ENCODE measurements at places on chromosomes 16 and 17.

GRCh38 chr17:76444518-76445311 is 8.2 kb downstream of the UBE2O start:
- DNase-seq, result no peak

DNA sequence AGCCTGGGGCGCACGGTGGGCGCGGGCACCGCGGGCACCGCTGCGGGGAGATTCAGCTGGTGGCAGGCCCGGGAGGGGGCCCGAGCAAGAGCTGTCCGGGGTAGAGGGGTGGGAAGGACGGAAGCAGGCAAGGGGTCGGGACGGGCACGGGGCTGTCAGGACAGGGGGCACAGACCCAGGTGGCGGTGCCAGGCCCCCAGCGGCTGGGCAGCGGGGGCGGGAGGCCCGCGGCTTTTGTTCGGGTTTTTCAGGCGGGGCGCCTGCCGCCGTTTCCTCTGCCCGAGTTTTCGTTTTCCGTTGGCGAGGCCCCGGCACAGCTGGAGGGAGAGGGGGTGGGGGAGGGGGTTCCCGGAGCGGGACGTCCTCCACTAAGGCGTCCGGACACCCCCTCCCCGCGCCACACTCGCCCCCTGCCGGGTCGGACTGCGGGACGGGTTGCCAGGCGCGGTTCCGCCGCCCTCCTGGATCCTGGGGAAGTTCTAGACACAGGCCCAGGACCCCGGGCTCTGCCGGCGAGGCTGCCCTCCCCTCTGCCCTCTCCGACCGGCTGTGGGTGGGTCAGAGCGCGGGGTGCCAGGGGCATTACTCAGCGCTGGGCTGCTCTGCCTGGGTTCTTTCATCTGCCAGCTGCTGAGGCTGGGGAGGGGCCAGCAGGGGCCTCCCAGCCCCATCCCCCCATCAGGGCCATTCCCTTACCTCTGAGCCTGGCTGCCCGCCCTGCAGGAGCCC is 543 bp downstream of the ARHGAP23 start:
- DNase-seq, result peak; percentile 47

GRCh38 chr17:53058031-53058430 is 764.7 kb upstream of the KIF2B start:
- no peak for DNase-seq

DNA sequence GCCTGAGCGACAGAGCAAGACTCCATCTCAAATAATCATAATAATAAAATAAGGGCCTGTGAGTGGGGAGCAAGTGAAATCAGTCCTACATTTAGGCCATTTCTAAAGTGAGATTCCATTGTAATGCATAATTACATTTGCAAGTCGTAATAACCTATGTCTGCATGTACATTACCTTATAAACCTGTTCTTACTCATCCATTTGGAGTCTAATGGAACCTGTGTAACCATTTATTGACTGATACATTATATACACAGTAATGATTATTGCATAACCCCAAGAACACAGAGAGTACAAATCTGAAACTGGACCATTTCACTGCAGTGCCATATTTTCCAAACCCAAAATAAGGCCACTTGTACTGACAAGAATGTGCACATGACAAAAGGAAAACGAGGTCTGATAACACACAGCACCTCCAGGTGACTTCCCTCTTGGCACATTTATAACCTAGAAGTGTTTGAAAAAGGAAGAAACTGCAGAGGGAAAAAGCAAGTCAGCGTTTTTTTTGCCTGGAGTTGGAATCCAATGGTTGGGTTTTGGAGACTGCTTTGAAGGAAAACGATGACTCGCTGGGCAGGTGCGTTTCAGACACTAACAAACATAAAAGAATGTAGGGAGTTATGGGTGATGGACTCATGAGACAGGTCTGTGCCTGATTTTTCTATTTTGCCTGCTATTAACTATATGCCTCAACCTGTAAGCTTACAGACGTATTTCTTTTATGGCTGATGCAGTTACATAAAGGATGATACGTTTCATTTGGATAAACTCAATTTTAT is 63.6 kb upstream of the KIFC3 start:
- DNase-seq, result no peak

- DNase-seq, result no peak
Measured at GRCh38 chr17:48528153-48528935, 2.5 kb downstream of the HOXB1 start.

DNA sequence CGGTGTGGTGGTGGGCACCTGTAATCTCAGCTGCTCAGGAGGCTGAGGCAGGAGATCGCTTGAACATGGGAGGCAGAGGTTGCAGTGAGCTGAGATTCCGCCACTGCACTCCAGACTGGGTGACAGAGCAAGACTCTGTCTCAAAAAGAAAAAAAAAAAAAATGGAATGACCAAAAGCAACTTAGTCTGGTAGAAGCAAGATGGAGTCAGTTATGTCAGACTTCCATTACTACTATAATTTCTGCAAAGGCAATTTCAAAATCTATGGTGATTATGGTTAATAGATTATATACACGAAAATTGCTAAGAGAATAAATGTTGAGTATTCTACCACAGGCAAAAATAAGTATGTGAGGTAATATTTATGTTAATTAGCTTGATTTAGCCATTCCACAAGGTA is 32.3 kb downstream of the NOL11 start:
- no peak for DNase-seq

GRCh38 chr17:79133214-79133613 is 58.6 kb downstream of the ENGASE start:
- DNase-seq, result no peak

DNA sequence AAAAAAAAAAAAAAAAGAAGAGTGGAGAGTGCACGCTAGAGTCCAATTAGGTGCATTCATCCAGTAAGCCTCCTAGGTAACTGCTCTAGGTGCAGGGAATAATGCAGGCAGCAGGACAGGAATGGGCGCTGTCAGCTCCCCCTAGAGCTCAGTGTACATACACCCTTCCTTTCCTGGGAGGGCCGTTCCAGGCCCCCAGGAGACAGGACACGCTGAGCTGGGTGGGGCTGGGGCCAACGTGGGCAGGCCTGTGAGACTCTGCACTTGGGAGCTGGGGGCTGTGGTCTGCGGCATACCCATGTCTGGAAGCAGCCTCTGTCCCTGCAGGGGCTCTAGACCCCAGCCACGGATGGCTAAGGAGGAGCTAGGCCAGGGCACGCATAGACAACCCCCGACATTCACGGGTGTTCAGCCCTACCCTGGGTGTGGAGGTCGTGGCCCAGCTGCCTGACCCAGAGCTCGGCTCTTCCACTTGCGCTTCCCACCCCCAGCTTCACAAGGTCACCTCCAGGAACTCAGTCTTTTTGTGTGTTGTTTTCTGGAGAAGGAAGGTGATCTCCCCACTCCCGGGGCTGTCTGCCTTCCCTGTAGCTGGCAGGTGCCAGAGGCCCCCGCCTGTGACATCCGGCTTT is 1.0 kb upstream of the ANTKMT start:
- DNase-seq, result no peak

DNA sequence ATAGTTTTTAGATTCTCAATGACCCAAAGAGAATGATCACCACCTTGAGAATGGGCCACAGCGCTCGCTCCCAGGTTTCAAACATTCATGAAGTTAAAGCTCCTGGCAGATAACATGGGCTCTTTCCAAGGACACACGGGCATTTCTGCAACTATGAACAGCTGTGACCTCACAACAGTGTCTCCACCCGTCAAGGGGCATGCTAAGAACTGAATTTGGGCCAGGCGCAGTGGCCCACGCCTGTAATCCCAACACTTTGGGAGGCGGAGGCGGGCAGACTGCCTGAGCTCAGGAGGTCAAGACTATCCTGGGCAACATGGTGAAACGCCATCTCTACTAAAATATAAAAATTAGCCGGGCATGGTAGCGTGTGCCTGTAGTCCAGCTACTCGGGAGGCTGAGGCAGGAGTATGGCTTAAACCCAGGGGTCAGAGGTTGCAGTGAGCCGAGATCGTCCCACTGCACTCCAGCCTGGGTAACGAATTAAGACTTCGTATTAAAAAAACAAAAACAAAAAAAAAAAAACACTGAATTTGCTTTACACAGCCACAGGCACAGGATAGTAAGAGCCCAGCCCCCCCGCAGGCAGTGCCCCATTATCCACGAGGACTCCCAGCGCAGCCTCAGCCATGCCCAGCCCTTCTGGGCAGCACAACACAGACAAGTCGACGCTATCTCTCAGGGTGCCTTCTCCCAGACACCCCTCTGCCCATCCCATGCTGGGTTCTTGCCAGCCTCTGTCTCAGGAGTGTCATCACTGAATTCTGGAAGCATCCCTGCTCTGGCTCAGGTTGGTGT is 7.2 kb downstream of the USP7 start:
- DNase-seq, result no peak

DNA sequence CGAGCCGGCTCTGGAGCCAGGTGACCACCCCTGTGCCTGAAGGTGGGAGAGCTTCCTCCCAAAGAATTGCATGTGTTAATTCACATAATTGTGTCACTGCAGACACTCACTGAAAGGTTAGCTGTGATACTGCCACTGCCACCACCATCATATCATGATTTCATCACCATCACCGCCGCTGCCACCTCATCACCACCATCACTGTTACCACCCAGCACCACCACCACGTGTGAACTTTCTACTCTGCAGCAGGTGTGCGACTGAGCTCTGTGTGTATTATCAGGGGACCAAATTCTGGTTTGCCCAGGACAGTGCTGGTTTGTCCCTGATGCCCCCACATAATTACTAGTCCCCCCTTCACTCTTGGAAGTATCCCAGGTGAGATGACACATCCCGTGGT is 15.2 kb downstream of the BCAR1 start:
- no peak for DNase-seq

GRCh38 chr17:6064868-6065267 is 5.3 kb upstream of the WSCD1 start:
- DNase-seq, result no peak

GRCh38 chr16:49788986-49789385 is 66.9 kb downstream of the ZNF423 start:
- no peak for DNase-seq

DNA sequence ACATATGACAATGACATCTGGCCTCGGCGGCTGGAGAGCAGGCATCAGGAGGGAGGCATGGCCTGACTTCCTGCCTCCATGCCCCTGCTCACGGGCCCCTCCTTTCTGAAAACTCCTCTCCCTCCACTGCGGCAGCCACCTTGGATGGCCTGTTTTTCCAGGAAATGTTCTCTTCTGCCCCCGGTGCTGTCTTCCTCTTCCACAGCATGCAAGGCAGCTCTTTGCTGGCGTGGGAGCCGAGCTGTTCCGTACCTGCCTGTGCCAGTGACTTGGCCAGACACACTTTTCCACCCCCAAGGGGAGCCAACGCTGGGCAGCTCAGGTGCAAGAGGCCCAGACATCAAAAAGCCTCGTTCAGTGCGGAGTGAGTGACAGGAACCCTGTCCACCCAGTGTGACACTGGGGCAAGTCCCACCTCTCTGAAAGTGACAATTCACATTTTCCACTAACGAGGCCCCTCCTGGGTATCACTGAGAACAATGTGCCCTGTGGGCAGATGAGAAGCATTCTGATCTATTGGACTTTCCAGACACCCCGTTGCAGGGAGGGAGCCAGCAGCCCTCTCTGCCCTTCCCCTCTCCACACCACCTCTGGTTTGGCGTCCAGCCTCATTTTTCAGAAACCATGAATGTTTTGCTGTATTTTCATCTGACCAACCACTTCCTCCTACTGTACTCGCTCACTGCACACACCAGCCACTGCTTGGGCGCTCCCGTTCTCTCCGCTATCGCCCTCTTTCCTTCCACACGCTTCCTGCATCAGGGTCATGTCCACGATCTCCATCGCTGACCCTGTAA is 31.2 kb downstream of the NSMCE1 start:
- peak; percentile 22 for DNase-seq

- DNase-seq, result no peak
Measured at GRCh38 chr16:81313701-81314602, 810 bp upstream of the GAN start.

DNA sequence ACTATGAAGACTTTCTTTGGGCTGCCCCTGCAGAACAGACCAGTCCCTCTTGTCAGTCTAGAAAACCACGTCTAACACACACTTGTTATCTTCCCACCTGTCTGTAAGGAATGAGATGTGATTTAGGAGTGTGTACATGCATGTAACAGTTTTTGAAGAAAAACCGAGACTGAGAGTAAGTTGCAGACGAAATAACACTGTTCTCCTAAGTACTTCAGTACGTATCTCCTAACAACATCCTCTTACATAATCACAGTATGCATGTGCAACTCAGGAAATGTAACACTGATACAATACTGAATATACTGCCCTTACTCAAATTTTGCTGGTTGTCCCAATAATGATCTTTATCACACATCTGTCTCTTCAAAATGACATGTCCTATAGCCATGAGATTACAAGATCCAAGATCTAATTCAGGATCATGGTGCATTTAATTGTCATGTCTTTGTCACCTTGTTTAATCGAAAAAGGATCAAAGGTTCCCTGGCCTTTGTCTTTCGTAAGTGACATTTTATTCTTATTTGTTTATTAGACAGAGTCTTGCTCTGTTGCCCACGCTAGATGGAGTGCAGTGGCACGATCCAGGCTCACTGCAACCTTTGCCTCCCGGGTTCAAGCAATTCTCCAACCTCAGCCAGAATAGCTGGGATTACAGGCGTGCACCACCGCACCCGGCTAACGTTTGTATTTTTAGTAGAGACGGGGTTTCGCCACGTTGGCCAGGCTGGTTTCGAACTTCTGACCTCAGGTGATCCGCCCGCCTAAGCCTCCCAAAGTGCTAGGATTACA is 25.6 kb downstream of the CREBBP start:
- DNase-seq, result no peak

DNA sequence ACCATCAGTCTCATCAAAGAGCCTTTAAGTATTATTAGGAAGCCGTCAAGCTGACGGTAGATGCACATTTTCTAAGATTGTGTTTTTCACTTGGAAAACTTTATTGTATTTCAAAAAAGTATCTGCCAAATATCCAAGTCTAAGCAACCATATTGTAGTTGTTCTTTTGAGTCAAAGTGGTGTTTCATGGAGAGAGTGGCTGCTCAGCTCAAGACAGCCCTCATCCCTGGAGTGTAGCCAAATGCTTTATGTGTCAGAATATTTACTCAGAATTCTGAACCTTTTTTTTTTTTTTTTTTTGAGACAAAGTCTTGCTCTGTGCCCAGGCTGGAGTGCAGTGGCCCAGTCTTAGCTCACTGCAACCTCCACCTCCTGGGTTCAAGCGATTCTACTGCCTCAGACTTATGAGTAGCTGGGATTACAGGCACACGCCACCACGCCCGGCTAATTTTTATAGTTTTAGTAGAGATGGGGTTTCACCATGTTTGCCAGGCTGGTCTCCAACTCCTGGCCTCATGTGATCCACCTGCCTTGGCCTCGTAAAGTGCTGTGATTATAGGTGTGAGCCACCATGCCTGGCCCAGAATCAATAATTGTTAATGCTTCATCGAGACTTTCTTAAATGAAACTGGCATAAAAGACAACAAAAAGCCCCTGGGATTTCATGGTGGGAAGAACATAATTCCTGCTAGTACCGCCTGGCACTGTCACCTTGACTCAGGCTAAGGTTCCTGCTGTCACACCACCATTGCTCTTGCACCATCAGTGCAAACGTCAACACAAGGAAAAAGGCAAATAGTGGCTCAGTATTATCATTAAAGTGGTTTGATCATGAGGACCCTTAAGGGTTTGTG is 45.5 kb downstream of the PRKCA start:
- DNase-seq, result no peak
